ENCODE measurements at places on chromosomes 2 and 18.

DNA sequence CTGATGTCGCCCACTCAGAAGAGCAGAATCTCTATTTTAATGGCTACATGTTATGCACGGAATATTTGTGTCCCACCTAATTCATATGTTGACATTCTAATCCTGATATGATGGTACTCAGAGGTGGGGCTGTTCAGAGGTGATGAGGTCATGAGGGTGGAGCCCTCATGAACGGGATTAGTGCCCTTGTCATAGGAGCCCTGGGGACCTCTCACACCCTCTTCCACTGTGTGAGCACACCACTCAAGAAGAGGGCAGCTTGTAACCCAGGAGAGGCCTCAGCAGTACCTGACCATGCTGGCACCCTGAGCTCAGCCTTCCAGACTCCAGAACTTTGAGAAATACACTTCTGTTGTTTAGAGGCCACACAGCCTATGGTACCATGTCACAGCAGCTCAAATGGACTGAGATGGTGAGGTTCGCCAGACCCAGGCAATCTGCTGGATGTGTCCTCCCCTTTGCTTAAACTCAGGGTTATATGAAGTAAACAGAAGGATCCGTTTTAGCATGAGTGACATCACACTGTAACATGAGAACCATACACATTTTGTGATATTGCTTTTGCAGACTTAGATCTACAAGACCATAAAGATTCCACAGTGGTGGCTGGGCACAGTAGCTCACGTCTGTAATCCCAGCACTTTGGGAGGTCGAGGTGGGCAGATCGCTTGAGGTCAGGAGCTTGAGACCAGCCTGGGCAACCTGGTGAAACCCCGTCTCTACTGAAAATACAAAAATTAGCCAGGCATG, 48.7 kb downstream of the ATOH8 start:
- DNase-seq = no peak

DNA sequence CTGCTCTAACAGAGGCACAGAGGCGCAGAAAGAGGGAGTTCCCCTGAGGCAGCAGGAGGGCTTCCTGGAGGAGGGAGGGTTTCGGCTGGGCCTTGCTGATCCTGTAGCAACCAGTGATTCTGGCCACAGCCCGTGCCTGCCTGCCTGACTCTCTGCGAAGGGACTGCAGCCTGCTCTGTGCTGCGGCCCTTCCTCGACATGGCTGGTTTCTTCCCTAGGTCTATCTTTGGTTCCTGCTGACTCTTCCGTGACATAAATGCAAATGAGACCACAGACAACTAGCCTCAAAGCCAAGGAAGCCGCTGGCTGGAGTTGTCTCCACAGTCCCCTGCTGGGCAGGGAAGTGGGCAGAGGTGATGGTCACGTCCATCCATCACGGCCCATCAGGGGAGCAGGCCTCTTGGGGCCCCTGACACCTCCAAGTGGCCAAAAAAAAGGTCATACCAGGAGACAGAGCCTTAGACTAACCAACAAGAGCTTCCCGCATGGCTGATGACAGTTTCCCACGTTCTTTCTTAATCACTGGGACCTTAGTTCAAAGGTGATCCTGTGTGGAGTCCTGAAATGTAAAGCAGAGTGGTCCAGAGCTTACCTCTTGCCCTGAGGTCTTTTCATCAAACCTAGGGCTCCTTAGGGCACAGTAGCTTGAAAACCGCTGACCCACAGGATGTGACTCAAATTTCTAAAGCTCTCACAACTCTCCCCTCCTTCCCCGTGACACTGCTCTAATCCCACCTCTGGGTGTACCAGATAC, 55.3 kb downstream of the HS1BP3 start:
- DNase-seq = no peak

DNA sequence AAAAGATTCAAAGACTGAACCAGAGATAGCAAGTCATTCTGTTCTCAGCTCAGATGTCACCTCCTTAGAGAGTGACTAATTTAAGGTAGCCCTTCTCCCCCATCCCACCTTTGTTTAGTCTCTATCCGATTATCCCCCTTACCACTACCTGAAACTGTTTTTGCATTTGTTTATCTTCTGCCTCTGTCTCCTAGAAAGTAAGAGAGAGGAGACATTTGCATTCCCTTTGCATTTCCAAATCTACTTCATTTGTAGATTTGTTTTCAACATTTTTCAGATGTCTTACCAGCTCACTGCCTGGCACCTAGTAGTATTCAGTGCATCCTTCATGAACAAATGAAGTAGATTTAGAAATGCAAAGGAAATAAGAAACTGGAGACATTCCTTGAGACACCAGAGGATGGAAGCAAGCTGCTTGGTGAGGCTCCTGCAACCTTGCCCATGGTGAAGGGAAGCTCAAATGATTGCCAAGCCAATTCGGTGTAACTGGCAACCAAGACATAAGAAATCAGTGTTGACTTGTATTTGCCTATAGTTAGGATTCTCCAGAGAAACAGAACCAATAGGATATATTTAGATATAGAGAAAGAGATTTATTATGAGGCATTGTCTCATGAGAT, 385.7 kb downstream of the STK39 start:
- no peak for DNase-seq

GRCh38 chr2:232473467-232473890, 14.2 kb downstream of the ECEL1 start:
- DNase-seq = no peak

GRCh38 chr2:240813231-240813921, 6.6 kb downstream of the KIF1A start:
- DNase-seq = no peak

DNA sequence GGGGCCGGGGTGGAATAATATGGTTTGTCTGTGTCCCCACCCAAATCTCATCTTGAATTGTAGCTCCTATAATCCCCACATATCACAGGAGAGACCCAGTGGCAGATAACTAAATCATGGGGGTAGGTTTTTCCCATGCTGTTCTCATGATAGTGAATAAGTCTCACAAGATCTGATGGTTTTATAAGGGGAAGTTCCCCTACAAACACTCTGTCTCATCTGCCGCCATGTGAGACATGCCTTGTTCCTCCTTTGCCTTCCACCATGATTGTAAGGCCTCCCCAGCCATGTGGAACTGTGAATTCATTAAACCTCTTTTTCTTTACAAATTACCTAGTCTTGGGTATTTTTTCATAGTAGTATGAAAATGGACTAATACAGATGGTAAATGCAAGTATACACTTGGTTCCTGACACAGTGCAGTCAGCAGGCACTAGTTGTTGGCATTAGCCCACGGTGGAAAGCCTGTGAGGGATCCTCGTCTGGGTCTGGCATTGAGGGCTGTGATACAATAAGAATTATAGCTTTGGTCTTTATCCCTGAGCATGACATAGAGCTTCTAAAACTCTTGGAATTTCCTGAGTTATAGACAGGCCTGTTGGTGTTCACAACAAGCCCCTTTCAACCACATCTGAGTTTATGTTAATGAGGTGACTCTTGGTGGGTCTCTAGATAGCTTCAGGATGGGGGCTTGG, 135.8 kb downstream of the CABLES1 start:
- DNase-seq = no peak

GRCh38 chr18:78429127-78430108, 550.2 kb upstream of the SALL3 start:
- DNase-seq = no peak

- no peak for DNase-seq
Observed at GRCh38 chr2:70116936-70117552, 29.8 kb downstream of the PCBP1 start.

DNA sequence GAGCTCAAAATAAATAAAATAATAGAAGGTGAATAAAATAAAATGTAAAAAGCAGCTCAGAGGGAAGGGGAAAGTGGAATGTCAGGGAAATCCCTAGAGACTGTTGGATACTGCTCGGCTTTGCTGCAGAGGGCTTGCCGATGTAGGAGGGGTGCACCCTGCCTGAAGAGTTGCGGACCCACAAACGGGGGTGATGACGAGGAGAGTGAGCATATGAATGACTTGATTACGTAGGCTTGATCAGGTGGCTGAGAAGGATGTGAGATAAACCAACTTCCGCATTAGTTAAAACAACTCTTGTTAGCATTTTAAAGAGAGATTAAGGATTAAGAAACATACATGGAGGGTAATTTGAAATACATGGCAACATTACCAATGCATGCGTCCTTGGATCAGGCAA, 21.0 kb upstream of the TMEM237 start:
- DNase-seq = no peak

DNA sequence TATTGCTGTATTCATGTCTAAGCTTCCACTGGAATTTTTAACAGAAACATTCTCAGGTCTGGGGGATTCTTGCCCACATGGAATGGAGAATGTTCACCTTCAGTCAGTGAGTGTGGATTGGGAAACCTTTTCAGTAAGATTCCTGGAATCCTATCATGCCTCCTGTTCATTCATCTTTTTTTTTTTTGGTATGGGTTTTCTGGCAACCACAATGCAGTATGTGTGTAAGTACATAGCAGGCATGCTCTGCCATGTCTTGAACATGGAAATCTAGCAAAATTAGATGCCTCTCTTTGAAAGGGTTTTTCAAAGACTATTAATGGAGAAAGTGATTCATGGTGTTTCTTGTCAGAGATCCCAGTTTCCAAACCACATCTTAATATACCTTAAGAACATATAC, 176.5 kb downstream of the LTBP1 start:
- no peak for DNase-seq

GRCh38 chr2:144503242-144503641, 16.7 kb downstream of the ZEB2 start:
- DNase-seq = no peak

DNA sequence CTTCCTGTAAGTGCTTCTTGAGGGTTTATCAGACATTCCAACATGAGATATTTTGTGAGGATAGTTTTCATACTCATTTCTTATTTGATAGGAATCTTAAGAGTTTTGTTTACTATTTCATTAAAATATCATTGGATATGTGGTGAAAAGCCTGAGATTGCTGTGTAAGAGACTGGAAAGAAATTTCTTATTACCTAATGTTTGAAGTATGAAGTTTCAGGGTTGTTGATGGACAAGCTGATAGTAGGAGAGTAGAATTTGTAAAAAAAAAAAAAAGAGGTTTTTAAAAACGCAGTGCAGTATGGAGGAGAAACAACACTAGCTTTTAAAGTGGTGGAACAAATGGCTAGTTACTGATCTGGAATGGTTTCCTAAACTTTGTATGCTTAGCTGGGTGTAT, 7.7 kb downstream of the EPB41L5 start:
- no peak for DNase-seq

DNA sequence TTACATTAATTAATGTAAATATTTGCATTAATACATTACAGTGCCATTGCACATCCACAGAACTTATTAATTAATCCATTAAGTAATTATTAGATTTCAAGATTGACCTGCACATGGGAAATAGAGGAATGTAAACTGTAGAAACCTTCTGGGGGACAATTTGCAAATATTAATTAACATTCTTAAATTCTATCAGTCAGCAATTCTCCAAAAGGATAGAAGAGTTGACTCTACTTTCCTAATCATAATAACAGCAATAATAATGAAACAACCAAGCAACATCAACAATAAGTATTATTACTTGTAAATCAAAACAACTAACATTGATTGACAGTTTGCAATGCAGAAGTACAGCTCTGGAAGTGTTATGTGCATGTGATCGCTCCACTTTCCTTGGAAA, 281.6 kb upstream of the CRIM1 start:
- DNase-seq = no peak

DNA sequence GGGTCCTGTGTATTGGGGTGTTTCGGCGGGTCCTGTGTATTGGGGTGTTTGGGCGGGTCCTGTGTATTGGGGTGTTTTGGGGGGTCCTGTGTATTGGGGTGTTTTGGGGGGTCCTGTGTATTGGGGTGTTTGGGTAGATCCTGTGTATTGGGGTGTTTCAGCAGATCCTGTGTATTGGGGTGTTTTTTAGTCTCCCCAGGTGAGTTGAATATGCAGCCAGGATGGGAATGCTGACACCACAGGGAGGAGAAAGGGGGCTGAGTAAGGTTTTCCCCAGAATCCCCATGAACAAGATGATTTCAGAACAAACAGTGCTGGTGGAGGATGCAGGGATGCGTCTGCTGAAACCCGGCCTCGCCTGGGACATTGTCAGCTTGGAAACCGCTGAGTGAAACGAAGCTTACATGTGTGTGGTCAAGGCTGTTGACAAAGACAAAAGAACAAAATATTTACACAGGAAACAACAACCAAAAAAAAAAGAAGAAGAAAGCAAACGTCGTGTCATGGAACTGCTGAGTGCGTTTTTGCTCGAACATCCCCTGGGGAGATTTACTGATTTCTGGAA, 88.5 kb upstream of the ODC1 start:
- DNase-seq = no peak

GRCh38 chr18:48814490-48815178, 136.1 kb downstream of the SMAD7 start:
- DNase-seq = no peak

- no peak for DNase-seq
Observed at GRCh38 chr2:4556135-4556896, 852.9 kb downstream of the DCDC2C start.

GRCh38 chr2:145288650-145289496, 769.0 kb upstream of the ZEB2 start:
- no peak for DNase-seq

DNA sequence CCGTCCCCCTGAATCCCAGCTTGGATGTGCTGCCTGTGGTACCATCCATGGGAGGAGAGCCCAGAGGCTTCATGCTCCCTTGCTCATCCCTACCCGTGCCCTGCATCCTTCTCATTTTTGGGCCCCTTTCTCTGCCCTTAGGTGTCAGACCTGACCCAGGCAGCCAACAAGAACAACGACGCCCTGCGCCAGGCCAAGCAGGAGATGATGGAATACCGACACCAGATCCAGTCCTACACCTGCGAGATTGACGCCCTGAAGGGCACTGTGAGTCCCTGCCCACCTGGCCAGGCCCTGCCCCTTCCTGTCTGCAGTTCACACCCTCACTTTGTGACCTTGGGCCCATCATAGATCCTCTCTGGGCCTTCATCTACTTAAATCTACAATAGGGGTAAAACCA, 2.5 kb downstream of the DES start:
- no peak for DNase-seq

GRCh38 chr2:217166241-217166850, 306.5 kb upstream of the TNP1 start:
- DNase-seq = no peak

DNA sequence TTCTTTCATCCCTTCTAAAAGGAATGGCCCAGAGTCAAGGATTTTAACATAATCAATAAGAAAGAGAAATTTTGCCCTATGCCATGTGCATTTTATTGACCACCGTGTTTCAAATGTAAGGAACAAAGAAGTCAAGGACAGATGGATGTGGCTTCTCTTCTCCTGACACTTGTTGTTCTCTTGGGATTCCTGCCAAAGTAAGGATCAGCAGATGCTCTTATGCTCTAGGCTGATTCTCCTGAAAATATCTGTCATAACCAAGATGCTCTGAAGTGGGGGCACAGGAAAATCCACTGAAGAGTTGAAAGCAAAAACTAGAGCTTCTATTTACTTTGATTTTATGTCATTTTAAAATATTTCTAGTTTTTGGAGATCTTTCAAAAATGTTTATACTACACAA, 72.9 kb upstream of the SYT4 start:
- no peak for DNase-seq

- DNase-seq = no peak
Observed at GRCh38 chr2:131542438-131543384, 15.0 kb downstream of the CCDC74A start.

GRCh38 chr2:100891906-100892642, 72.1 kb downstream of the NPAS2 start:
- no peak for DNase-seq

Data from stimulated activated CD8-positive, alpha-beta memory T cell treated with anti-CD3 and anti-CD28 coated beads, Interleukin-4, amount 100 ng/mL, for 1 hour (primary cell).